ENCODE measurements at places on chromosomes 3 and 15.

DNA sequence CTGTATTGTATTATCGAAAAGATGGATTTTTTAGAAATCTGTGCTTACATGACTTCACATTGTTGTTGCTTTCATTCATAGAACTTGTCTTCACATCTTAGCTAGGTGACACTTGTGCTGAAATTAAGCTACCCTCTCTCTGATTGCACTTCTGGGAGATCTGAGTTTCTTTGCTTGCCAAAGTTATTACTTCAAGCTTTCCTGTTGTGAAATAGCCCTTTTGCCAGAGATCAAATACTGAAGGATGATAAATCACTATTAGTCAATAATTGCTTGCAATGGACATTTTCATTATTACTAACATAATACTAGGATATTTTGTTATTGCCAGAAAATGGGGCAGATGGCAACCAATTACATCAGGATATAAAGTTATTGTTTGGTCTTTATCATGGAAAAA is 34.7 kb downstream of the PIK3CA start:
- no peak for DNase-seq

DNA sequence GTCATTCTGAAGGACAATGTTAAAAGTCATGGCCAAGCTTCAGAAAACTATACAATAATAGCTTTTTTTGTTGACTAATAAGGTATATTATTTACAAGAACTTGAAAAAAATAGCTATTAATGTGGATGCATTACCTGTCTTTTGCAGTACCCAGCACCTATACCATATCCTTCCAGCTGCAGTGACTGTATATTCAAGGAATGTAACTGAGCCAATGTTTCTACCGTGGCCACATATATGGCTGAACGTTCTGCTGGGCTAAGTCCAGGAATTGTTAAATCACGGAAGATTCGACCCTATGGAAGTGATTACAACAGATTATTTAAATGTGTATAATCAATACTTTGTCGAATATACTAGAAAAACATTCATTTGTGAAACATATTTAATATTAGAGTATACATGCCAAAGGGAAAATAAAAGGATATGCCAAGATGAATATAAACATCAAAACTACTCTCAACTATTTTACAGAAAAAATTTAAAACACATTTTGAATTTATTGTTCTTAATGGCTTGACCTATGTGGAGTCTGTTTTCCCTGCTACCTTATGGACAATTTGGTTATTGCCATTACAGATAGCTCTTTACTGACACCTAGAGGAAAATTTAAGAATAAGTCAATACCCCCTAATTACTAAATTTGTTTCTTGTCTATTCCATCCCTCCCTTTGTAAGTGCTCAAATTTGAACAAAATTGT is 17.6 kb downstream of the ACAD11 start:
- DNase-seq, result no peak

- DNase-seq, result no peak
Measured at GRCh38 chr3:62975566-62975965, 100.3 kb upstream of the CADPS start.

DNA sequence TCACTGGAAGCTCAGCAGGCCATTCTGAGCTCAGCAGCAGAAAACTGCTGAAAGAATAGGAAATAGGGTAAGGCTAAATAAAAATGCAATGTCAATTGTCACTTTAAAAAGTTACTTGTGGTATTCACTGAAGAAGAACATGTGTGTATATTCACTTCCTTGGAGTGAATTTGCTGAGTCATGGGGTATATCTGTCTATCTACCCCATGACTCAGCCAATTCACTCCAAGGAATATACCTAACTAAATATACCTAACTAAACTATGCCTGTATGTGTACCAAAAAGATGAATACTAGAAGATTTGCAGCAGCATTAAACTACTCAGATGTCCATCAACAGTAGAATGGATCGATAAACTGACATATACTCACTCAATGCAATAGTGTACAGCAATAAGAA is 69.5 kb upstream of the KCNAB1 start:
- DNase-seq, result no peak

DNA sequence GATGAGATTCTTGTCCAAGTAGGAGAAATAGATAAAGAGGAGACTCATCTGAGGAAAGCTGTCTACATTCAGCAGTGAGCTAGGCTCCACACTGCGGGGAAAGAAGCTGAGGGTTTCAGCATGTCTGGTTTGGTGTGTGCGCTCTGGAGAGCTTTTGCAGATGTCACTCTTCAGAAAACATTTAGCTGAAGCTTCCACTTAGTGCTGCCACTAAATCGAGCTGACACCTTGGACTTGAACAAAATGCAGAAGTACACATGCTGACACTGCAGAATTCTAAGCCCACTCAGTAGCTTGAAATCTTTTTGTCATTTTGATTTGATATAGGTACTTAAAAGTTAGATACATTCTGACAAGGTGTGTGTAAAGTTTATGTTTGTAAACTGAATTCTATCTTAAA is 32.3 kb upstream of the CRTC3 start:
- DNase-seq, result no peak

GRCh38 chr15:31360843-31361763 is 34.5 kb downstream of the KLF13 start:
- DNase-seq, result peak; percentile 29

- DNase-seq, result no peak
Measured at GRCh38 chr3:193118907-193119306, 122.1 kb upstream of the PLAAT1 start.

GRCh38 chr15:81033508-81033907 is 32.8 kb downstream of the TLNRD1 start:
- DNase-seq, result no peak
